ENCODE measurements at places on chromosomes 11 and 22.

DNA sequence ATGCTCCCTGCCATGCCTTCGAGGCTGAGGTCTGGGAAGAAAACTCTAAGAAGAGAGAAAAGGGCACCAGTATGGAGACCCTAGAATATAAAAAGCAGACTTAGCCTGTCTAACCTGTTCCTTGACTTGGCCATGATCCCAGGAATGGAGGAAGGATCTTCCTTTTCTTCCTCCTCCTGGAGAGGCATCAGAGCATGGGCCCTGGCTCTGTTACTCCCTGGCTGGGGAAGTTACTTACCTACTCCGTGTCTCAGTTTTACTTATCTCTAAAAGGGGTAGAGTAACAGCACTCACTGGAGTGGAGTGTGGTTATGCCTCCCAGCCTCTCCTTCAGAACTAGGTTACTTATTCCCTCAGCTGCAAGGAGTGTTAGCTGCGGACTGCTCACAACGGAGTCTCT is 55.2 kb upstream of the PHF21A start:
- no peak for DNase-seq

DNA sequence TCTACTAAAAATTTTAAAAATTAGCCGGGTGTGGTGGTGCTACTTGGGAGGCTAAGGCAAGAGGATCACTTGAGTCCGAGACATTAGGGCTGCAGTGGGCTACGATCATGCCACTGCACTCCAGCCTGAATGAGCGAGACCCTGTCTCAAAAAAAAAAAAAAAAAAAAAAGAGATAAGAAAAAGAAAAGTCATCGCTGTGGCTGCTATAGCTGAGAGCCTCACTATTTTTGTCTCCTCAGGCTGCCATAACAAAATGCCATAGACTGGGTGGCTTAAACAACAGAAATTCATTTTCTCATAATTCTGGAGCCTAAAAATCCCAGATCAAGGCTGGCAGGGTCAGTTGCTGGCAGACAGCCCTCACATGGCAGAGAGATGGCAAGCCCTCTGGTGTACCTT is 30.1 kb upstream of the DEPDC7 start:
- no peak for DNase-seq

GRCh38 chr22:23215294-23216241 is 35.3 kb downstream of the BCR start:
- DNase-seq, result no peak

DNA sequence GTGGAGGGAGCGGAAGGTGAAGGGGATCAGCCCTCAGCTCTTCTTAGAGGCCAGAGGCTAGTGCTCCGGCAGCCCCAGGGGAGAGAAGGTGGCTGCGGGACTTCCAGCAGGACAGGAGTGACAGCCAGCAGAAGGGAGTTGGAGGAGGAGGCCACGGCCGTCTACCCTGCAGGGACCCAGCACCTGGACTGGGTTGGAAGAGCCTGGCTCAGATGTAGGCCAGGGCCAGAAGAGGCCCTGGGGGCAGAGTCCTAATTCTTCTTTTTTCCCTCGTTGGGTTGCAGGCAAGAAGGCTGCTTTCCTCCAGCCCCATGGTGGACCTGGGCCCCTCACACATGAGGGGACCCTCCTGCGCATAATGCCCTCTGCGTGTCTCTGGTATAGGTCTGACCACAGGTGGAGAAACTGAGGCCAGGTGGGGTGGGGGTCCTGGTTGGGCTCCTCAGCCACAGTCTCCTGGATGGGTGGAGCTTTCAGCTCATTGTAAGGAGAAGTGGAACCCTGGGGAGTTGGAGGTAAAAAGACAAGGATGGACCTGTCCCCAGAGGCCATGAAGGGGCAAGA is 2.3 kb upstream of the MCAM start:
- no peak for DNase-seq

GRCh38 chr22:44281768-44282637 is 30.7 kb downstream of the SHISAL1 start:
- no peak for DNase-seq

DNA sequence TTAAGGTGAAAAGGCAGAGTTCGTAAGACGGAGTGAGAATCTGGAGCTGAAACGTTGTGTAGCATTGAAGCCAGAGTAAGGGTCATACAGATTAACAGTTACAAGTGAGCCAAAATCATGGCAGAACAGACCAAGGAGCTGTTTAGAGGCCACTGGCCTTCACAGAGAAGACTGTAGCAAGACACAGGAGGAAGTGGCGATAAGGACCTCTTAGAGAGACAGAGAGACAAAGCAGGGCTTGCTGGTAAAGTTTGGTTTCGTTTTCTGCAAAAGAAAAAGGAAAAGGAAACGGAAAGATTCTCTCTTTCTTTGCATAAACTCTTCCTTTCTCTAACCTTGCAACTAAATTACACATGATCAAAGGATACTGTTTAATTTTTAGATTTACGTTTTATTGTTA is 83.0 kb downstream of the AASDHPPT start:
- no peak for DNase-seq

DNA sequence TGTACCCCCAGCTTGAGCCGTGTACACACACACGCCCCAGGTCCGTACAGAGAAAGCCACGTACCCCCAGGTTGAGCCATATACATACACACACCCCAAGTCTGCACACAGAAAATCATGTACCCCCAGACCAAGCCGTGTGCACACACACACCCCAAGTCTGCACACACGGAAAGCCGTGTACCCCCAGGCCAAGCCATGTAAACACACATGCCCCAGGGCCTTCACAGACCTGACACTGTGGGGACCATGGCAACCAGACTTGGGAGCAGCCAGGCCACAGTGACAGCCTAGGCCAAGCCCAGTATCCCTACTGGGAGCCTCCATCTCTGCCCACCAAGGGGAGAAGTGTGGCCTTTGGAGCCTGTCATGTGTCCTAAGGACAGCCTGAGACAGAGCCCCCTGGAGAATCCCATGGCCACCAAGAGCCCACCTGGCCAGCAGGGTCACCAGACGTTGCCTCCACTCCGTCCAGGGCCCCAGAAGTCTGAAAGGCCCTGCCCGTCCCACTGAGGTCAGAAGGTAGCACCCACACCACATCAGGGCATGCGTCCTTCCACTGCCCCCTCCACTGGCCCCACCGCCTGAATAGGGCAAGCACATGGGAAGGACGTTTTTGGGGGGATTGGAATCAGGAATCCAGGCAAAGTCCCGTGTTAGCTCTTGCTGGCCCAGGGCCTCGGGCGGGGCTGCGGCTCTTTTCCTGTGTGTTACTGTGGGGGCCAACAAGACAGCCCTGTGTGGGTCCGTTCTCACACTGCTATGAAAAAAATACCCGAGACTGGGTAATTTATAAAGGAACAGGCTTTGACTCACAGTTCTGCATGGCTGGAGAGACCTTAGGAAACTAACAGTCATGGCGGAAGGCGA is 636.7 kb downstream of the TBC1D22A start:
- no peak for DNase-seq

DNA sequence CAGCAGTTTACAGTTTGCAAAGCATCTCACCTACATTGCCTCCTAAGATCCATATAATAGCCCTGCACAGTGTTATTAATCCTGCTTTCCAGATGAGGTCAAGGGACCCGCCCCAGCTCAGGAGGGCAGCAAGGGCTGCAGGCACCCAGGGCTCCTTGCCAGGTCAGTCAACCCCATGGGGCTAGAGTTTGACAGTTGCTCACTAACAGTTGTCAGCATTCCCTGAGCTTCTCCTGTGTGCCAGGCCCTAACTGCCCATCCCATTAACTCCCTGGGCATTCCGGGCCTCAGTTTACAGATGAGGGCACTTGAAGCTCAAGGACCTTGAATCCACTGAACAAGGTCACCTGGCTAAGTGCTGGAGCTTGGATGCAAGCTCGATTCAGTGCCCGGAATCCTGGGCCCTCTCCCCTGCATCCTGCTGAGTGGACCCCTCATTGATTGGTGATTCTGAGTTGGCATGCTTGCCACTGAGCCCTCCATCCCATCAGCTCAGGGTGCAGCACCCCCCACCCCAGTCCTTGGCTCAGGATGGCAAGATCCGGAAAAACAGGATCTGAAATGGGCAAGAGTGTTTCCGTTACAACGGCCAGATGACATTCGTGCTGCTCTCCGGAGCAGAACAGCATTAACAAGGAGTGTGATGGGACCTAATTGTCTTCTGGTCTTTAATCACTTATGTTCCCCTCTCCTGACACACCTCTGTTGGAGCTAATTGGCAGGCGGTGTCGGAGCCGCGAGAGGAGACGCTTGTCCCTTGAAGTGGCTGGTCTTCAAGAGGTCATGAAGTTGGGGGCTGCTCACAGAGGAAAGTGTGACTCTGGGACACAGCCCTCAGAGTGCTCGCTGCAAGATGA is 87.4 kb upstream of the SHISAL1 start:
- DNase-seq, result no peak

GRCh38 chr22:31248965-31249958 is 37.2 kb downstream of the LIMK2 start:
- DNase-seq, result no peak

- no peak for DNase-seq
Measured at GRCh38 chr11:1160231-1161101, 2.7 kb downstream of the MUC5AC start.

- DNase-seq, result no peak
Measured at GRCh38 chr11:92224054-92224406, 588 bp upstream of the FAT3 start.

DNA sequence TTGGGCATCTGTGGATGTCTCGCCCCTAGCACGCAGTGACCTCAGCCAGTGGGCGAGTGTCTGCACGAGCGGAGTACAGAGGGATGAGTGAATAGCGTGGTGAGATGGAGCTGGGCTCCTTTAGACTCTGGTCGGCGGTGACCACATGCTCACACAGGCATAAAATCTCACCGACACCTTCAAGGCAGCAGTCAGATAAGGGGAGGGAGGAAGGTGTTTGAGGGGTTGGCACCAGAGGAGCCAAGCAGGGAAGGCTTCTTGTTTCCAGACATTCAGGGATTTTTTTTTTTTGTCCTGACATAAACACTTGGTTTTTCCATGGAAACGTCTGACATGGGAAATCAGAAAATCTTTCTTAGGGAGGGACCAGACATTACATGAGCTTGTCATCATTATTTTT is 35.8 kb downstream of the GRIK4 start:
- DNase-seq, result no peak

DNA sequence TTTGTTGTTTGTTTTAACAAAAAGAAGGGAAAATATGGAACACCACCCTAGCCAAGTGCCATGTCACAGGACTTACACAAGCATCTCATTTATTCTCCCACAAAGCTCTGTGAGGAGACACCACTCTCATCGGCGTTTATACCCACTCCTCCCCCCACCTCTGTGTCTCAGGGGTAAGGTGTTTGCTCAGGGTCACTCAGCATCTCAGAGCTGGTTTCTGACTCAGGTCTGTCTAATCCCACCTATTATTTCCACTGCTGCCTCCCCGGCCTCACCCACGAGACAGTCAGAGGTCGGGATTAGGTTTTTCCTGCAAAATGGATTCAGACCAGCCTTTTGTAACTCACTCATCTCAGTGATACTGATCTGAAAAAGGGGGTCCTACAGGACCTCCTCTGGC is 786.0 kb downstream of the OPCML start:
- DNase-seq, result no peak

DNA sequence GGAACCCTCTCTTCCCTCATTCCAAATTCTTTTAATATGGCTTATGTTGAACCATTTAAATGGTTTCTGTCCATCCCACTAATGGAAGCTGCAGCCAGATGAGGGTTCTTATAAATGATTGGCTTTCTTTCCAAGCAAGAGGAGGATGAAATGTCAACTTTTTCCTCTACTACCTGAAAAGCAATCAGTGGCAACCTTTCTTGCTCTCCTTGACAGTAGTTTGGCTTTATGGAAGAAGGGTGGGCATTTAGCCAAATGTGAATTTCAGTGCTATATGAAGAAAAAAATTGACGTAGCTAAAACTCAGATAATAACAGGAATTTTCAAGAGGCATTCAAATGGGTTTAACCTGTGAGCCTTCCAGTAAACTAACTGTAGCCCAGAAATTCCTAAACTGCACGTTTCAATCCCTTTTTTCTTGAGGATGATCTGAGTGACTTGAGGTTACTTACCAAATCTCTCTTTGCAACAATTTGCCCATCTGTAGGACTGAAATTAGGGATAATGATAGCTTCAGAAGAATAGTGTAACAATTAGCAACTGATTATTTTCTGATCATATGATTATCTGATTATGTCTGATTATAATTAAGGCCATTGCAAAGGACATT is 90.9 kb downstream of the EXT2 start:
- no peak for DNase-seq

- DNase-seq, result no peak
Measured at GRCh38 chr11:77658213-77659013, 20.8 kb upstream of the CLNS1A start.

- no peak for DNase-seq
Measured at GRCh38 chr11:72807021-72807693, 7.1 kb upstream of the ATG16L2 start.

- no peak for DNase-seq
Measured at GRCh38 chr11:100753571-100753970, 66.5 kb downstream of the ARHGAP42 start.

DNA sequence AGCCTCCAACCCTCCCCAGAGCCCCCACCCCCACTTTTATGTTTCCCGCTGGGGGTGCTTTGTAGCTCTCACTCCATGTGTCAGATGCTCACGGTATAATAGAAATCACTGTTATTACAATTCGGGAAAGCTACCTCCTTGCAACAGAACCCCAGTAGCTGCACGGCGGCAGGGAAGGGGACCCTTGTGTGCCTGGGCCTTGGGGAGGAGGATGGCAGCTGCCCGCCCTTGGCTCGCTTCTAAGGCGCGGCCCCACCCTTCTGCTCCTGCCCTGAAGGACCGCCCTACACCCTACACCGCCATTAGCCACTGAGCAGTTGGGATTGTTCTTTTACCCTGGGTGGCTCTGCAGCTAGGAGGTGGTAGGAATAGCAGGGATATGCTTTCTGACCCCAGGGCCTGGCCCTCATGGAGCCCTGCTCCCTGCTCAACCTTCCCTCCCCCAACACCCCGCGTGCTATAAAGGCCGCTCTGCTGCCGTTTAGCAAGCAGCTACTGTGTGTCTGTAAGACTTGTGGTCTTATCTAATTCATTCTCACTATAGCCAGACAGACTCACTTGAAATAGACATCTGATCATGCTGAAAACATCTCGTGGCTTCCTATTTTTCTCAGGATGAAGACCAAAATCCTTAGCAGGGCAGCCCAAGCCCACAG is 219.7 kb downstream of the CEP164 start:
- no peak for DNase-seq

GRCh38 chr11:9739123-9739900 is 75.4 kb downstream of the SWAP70 start:
- DNase-seq, result no peak

DNA sequence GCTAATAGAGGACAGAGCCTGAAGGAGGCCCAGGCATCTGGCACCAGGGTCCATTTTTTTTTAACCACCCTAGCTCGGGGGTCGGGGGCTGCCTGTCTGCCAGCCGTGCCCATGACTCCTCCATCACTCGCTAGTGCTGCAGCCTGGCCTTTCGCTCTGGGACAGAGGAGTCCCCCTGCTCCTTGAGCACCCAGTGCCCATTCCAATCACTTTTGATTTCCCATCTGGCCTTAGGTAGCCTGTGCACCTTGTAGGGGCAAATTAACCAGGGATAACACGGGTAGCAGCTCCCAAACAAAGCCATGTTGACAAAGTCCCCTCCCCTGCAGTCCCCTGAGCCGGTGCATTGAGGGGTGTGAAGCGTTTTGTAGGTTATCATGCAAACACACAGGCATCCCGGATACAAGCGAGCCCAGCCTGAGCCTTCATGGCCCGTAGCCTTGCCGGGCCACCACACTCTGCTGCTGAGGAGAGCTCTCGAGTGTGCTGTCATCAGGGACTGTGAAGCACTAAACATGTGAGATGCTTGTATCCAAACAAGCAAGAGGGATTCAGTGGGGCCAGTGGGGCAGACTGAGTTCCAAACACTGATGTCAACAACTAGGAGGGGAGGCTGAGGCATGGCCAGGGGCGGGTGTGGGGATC is 208.7 kb downstream of the DSCAML1 start:
- DNase-seq, result no peak

Data from CD4-positive, alpha-beta memory T cell (primary cell).